ENCODE measurements at places on chromosomes 1 and 21. TPM values are rescaled to one million over a fixed set of nuclear protein-coding genes. Genes with fewer than 3 reads are reported as not detected.

The TPR gene
- 81.3 TPM for total RNA-seq

The C8B gene
- total RNA-seq: not detected

The BATF3 gene
- 8.0 TPM for total RNA-seq

The VSIG8 gene
- total RNA-seq: not detected

The ST3GAL3 gene
- 25.7 TPM for total RNA-seq

Data from occipital lobe (tissue), 3 donors.